ENCODE measurements at places on chromosomes 11 and 22.

DNA sequence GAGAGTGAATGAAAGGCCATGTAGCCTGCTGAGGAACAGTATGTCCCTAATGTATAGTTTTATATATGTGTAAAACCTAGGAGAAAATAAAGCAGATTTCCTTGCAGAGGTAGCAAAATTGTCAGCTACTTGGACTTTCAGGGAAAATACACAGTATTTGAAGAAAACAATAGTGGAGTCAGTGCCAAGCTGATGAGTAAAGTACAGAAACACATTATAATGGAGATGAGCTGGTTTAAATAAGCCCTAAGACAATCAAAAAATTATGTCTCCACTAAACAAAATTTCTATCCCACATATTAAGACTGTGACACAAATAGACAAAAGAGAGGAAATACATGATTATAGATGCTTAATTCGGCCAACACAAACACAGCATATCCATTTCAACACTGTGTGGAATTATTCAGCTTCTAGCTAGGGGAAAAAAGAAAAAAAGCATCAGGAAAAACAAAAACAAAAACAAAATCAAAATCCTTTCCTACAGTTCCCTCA is 75.9 kb downstream of the MAML2 start:
- H3K4me1 ChIP-seq = peaks cover 9% of the 10 kb centered on the region
- no peak for DNase-seq
- H3K36me3 ChIP-seq = no peaks in the 10 kb centered on the region
- H3K4me3 ChIP-seq = no peak overlapping the region
- H3K27ac ChIP-seq = no peak overlapping the region

DNA sequence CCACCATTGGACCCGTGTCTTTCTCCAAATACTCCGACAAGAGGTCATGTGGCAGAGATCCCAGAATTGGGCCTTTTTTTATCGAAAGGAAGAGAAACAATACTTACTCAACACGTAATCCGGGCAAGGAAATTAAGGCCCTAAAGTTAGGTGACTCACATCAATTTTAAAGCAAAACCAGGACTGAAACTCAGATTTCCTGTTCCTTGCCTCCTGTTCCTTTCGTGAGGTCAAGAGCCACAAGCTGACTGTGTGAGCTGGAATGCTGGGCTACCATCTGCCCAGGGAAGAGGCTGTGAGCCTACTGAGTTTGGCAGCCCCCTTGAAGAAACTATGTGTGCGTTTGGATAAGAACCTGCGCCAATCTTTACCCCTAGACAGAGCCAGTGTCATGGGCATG is 27.1 kb upstream of the MRGPRX2 start:
- no peaks in the 10 kb centered on the region for H3K4me1 ChIP-seq
- DNase-seq = no peak
- no peak overlapping the region for H3K27ac ChIP-seq
- H3K36me3 ChIP-seq = no peaks in the 10 kb centered on the region
- no peaks in the 10 kb centered on the region for H3K27me3 ChIP-seq
- no peak overlapping the region for H3K4me3 ChIP-seq

GRCh38 chr11:23123753-23124152 is 263.5 kb upstream of the CCDC179 start:
- H3K4me1 ChIP-seq = no peaks in the 10 kb centered on the region
- no peaks in the 10 kb centered on the region for H3K36me3 ChIP-seq
- no peaks in the 10 kb centered on the region for H3K27me3 ChIP-seq
- no peak for DNase-seq

- H3K36me3 ChIP-seq = no peaks in the 10 kb centered on the region
- H3K27ac ChIP-seq = no peak overlapping the region
- H3K27me3 ChIP-seq = no peaks in the 10 kb centered on the region
- DNase-seq = peak; percentile 82
- H3K4me1 ChIP-seq = peaks cover 15% of the 10 kb centered on the region
- H3K4me3 ChIP-seq = no peak overlapping the region
These were observed 36.0 kb downstream of the IRAG1 start for GRCh38 chr11:10657308-10658271.

DNA sequence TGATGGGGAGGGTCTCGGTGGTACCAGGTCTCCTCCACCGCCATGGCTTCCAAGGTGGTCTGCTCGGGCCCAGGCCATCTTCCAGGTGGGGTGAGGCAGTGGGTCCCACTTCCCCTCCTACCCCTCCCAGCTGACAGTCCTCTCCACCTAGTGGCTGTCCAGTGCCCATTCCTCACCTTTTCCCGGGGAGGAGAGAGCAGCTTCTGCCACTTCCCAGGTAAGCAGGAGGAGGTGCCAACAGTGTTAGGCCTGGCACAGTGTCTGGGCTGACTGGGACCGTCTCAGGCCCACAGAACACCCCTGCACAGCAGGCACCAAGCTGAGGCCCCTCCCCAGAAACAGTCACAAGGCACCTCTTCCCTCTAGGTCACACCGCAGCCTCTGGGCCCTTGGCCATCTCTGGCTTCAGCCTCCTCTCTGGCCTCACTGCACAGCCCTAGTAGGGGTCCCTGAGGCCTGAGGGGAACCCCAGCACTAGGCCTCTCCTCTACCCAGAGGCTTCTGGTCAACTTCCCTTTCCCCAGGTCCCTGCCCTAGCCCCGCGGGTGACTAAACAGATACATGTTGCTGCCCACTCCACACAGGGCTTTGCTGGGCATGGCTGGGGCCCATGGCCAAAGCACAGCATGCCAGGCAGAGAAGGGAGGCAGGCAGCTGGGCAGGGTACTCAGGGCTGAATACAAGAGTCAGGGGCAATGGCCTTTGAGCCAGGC is 2.3 kb upstream of the ANKRD13D start:
- H3K36me3 ChIP-seq = peaks cover 24% of the 10 kb centered on the region
- peak overlapping the region; percentile 78 for H3K27ac ChIP-seq
- no peak overlapping the region for H3K4me3 ChIP-seq
- H3K4me1 ChIP-seq = peaks cover 15% of the 10 kb centered on the region

GRCh38 chr22:40111451-40111850 is 66.3 kb upstream of the TNRC6B start:
- H3K27me3 ChIP-seq = no peaks in the 10 kb centered on the region
- no peak overlapping the region for H3K4me3 ChIP-seq
- no peaks in the 10 kb centered on the region for H3K36me3 ChIP-seq
- peaks cover 3% of the 10 kb centered on the region for H3K4me1 ChIP-seq
- no peak for DNase-seq

GRCh38 chr11:102632026-102632425 is 6.9 kb upstream of the MMP20 start:
- no peak overlapping the region for H3K27ac ChIP-seq
- no peaks in the 10 kb centered on the region for H3K4me1 ChIP-seq
- H3K36me3 ChIP-seq = no peaks in the 10 kb centered on the region
- no peak overlapping the region for H3K4me3 ChIP-seq
- DNase-seq = no peak

DNA sequence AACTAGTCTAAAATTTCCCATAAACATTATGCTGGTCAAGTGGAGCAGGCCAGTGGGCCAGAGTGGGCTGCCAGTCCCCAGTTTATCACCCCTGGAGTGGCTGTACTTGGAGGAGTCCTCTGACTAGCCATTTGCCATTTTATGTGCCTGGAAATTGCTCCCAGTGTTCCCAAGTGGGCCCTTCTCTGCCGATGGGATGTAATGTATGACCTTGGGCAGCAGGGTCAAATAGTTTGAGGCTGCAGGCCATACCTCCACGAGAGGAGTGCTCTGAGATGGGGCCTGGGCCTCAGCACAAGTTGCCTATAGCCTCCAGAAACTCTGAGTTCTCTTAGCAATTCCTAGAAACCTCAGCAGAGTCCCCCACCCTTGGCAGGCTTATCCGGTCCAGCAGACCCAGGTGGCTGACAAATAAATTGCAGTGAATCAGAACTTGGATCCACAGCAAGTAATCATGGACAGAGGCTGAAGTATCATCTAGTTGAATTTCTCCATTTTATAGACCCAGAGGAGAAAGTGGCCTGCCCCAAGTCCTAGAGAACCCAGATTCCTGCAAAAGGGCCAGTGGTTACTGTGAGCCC is 17.8 kb upstream of the PATZ1 start:
- no peaks in the 10 kb centered on the region for H3K4me1 ChIP-seq
- H3K27ac ChIP-seq = no peak overlapping the region
- no peak overlapping the region for H3K4me3 ChIP-seq
- H3K36me3 ChIP-seq = no peaks in the 10 kb centered on the region
- no peak for DNase-seq

- peaks cover 51% of the 10 kb centered on the region for H3K4me1 ChIP-seq
- no peaks in the 10 kb centered on the region for H3K27me3 ChIP-seq
- H3K27ac ChIP-seq = peak overlapping the region; percentile 50
- no peak for DNase-seq
- H3K36me3 ChIP-seq = no peaks in the 10 kb centered on the region
These were observed 297.7 kb downstream of the CADM1 start for GRCh38 chr11:115206365-115207022.

- H3K4me1 ChIP-seq = peaks cover 6% of the 10 kb centered on the region
- no peaks in the 10 kb centered on the region for H3K36me3 ChIP-seq
- H3K4me3 ChIP-seq = peak overlapping the region; percentile 56
- DNase-seq = peak; percentile 85
These were observed 430 bp downstream of the CDC42EP1 start for GRCh38 chr22:37560608-37561211.

DNA sequence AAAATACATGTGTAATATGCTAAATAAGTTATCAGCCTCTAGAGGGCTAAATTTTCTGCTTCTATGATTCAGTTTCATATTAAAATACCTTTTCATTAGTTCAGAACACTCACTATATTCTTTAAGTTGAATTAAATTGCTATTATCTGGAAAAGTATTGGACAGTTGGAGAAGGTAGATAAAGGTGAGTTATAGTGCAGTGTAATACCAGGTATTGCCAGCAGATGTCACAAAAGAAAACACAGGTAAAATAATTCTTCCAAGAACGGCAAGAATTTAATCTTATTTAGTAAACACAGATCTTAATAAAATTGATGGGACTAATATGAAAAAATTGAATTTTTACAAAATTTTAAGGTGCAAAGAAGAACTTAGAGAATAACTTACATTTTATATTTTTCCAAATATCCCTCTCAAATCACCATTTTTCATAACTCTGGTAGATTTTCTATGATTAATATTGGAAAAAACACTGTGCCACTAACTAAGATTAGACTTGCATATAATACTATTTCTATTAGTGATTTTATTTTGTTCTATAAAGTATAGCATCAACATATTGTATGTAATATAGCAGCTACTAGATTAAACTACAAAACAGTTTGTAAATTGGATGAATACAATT is 1.7 kb upstream of the LRRC4C start:
- no peak overlapping the region for H3K4me3 ChIP-seq
- no peaks in the 10 kb centered on the region for H3K27me3 ChIP-seq
- no peaks in the 10 kb centered on the region for H3K4me1 ChIP-seq
- DNase-seq = peak; percentile 11

DNA sequence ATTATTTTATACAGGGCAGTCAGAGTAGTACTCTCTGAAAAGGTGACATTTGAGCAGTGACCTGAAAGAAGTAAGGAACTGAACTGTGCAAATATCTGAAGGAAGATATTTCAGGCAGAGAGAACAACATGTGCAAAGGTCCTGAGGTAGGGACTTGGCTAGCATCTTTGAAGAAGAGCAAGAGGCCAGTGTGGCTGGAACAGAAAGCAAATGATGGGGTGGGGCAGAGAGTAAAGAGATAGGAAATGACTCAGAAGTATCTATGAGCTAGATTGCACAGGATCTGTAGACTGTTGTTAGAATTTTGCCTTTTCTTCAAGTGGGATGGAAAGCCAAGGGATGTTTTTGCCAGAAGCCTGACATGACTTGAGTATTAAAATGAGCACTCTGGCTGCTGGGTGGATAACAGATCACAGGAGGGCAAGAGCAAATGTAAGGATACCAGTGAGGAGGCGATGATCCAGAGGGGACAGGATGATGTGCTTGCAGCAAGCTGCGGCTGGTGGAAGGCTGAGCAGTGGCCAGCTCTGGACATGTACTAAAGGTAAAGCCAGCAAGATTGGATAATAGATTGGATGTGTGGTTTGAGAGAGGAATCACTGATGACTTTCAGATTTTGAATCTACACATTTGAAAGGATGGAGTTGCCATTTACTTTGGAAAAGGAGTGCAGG is 33.2 kb upstream of the TTC12 start:
- DNase-seq = no peak
- H3K27ac ChIP-seq = no peak overlapping the region
- no peaks in the 10 kb centered on the region for H3K4me1 ChIP-seq
- no peak overlapping the region for H3K4me3 ChIP-seq

DNA sequence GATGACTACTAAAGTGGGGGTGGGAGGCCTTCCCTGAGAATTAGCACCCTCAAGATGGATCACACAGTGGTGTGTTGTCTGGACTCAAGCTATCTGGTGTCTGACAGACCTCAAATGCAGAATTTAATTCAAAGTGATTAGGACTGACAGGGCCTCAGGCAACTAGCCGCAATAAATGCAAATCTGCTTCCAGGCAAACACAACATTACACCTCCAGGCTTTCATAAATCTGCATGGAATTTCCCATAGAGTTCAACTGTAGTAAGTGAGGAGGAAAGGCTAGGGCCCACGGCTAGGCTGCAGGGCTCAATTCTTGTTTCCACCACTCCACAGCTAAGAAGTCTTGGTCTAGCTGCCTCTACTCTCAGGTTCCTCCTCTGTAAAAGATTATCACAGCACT is 331.4 kb downstream of the LARGE1 start:
- H3K36me3 ChIP-seq = no peaks in the 10 kb centered on the region
- H3K4me1 ChIP-seq = no peaks in the 10 kb centered on the region
- H3K27ac ChIP-seq = no peak overlapping the region
- no peak for DNase-seq
- no peaks in the 10 kb centered on the region for H3K27me3 ChIP-seq

DNA sequence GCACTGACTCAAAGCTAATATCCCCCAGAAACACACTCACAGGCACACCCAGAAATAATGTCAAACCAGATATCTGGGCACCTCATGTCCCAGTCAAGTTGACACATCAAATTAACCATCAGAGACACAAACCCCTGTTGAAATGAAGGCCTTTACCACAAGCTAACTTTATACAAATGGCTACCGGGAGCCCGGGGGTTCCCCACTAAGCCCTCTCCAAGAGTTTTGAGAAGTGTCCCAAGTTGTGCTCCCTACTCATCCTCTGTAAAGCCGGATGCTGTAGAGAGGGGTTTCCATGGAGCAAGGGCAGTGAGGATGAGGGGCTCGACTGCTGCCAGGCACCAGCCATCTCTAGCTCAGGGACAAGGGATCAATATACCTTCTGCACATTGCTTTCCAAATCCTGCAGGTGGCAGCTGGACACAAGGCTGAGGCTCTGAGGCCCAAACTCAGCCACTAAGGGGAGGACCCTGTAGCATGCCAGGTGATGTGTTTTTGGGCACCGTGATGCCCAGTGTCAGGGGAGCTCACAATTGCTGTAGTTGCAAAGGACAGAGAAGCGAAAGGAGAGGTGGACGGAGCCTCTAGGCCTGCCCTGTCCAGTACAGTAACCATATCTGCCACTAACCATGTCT is 145.7 kb downstream of the TTC17 start:
- peak; percentile 66 for DNase-seq
- H3K27me3 ChIP-seq = no peaks in the 10 kb centered on the region
- H3K4me1 ChIP-seq = no peaks in the 10 kb centered on the region
- no peak overlapping the region for H3K4me3 ChIP-seq
- H3K36me3 ChIP-seq = no peaks in the 10 kb centered on the region
- no peak overlapping the region for H3K27ac ChIP-seq

- peak overlapping the region; percentile 86 for H3K27ac ChIP-seq
- H3K4me1 ChIP-seq = peaks cover 22% of the 10 kb centered on the region
- no peak for DNase-seq
- H3K36me3 ChIP-seq = no peaks in the 10 kb centered on the region
These were observed 1.3 kb upstream of the PHETA2 start for GRCh38 chr22:42072606-42073330.
